Spleen (tissue), 13 donors: ENCODE measurements at places on chromosomes 5 and 9.

DNA sequence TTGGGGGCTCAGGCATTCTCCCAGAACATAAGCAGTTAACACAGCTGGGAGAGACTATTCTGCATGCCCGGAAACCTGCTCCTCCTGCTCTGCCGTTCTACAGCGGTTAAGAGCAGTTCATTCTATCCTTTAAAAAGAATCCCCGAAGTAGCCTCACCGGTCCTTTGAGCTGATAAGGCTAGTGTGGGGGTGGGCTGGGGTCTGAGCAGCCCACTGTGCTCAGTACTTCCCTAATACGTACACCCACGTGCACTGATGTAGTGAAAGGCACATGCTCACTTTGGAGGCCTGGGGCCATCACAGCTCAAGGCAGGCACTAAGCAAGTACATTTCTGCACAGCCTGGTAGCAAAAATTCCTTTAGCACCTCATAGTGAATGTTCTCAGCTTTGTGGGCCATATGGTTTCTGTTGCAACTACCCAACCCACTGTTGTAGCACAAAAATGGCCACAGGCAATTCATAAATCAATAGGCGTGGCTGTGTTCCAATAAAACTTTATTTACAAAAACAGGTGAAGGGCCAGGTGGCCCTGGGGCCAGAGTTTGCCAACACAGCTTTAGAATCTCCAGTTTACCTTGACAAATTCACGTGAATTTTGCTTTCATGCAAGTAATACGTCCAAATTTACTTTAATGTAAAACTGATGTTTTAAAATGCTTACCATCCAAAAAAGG, 136.4 kb downstream of the ZNF354C start:
- peak; percentile 24 for DNase-seq

DNA sequence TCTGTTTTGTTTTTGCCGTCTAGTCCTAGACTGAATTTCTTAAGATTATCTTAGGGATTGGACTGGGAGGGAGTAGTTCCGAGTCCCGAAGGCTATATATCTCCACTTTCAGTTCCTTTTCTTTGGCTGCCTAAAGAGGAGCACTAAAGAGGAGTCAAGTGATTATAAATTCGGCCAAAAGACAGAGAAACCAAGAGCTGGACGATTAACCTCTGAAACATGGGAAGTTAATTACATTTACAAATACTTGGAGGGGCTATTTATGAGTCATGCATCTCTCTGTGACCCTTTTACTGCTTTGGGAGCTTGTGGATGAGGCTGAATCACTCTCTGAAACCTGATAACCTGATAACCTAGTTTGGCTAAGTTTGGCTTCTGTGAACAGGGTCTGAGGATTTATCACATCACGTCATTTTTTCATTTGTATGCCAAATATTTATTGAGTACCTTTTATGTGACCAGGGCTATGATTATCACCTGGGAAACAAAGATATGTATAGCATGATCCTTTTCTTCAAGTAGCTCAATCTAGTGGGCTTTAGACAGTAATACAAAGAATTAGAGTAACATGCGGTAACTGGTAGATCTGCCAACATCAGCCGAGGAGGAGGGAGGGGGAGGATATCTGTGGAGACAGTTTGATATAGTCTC, 180.9 kb downstream of the CD180 start:
- no peak for DNase-seq

- no peak for DNase-seq
Measured at GRCh38 chr9:76355886-76356285, 38.3 kb downstream of the RFK start.

- DNase-seq, result no peak
Measured at GRCh38 chr5:77881528-77881927, 105.4 kb upstream of the TBCA start.

- DNase-seq, result no peak
Measured at GRCh38 chr9:33404788-33405362, 2.5 kb upstream of the AQP7 start.

- no peak for DNase-seq
Measured at GRCh38 chr5:62413711-62414110, 1.1 kb downstream of the IPO11 start.
